NCI-H1092 (cell line): ENCODE measurements at places on chromosomes 1 and 21.

DNA sequence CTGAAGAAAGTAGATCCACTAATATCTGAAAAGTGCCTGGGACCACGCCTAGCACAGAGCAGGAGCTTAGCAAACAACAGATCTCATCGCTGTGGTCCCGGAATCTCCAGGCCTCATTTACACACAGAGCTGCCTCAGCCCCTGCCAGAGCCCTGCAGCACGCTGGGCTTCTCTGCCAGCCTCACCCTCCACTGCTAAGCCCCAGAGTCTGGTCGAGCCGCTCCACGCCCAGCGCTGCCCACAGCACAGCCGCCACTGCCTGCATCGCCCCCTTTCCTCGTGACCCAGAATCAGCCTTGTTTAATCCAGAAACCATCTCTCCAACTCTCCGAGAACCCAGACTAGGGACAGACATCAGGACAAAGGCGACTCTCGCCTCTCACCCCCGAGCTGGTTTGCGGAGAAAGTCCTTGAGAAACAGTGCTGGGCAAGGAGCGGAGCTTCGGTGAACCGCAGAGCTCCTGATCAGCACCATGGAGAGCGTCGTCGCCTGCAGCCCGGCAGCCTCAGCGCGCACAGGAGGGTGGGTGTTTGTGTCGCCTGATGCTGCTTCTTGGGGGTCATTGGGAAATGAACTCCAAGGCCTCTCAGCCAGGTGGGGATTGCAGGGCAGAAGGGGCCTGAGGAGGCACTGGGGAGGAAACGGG, 145.1 kb downstream of the NPHP4 start:
- DNase-seq = no peak

- no peak for DNase-seq
These were observed 376.5 kb upstream of the DAB1 start for GRCh38 chr1:57800376-57800775.

GRCh38 chr1:209199822-209200221, 383.7 kb upstream of the CAMK1G start:
- no peak for DNase-seq

GRCh38 chr1:205948039-205948438, 4.8 kb upstream of the SLC26A9 start:
- DNase-seq = no peak

DNA sequence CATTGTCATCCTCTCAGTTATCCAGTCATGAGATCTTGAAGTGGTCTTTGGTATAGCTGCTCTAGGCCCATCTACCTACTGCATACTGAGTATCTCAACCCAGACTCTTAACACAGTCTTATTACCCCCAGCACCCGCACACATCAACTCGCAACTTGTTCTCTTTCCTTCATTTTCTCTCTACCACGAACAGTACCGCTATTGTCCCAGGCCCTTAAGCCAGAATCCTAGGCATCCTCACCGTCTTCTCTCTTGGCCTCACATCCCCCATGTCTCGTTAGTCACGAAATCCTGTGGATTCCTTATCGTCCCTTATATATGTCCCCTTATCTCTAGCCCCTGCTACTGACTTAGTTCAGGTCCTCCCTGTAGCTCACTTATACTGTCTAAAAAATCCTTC, 126.4 kb downstream of the TMEM53 start:
- no peak for DNase-seq

GRCh38 chr1:200900877-200901276, 6.2 kb downstream of the INAVA start:
- DNase-seq = no peak

- no peak for DNase-seq
These were observed 30.1 kb upstream of the TENT5C start for GRCh38 chr1:117575586-117576225.

- no peak for DNase-seq
These were observed 151.7 kb downstream of the PLA2G4A start for GRCh38 chr1:186980400-186980799.

- no peak for DNase-seq
These were observed 218.0 kb downstream of the GRIK3 start for GRCh38 chr1:36816348-36816747.

- no peak for DNase-seq
These were observed 7.8 kb upstream of the CHI3L2 start for GRCh38 chr1:111219557-111220286.

DNA sequence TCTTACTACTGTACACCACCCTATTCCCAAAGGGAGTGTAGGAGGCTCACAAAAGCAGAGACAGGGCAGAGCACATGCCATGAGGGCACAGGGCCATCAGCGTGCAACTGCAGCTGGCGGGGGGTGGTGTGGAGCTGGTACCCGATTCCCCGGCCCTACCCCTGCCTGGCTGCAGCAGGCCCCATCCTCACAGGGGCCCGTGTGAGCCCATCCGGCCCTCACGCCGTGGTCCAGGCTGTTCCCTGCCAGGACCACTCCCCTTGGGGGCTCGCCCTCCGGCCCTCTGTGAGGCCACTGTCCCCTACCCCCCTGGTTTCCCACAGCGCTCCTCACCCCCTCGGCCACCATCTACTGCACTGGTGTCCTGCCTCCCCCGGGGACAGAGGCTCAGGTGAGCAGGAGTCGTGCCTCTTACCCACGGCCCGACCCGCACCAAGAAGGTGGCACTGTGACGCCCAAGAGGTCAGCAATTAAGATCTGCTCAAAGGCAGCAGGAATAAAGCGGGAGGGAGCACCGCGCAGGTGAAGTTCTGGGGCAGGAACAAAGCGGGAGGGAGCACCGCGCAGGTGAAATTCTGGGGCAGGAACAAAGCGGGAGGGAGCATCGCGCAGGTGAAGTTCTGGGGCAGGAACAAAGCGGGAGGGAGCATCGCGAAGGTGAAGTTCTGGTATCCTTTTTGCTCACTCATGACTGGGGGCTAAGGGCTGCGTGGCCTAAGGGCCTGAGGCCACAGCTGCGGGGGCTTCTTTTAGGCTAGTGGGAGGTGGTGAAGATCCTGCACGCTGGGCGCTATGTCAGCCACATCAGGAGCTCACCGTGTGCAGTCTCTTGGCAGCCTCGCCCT, 3.9 kb downstream of the POFUT2 start:
- DNase-seq = no peak

- DNase-seq = no peak
These were observed 2.4 kb upstream of the IBA57 start for GRCh38 chr1:228163007-228163753.

DNA sequence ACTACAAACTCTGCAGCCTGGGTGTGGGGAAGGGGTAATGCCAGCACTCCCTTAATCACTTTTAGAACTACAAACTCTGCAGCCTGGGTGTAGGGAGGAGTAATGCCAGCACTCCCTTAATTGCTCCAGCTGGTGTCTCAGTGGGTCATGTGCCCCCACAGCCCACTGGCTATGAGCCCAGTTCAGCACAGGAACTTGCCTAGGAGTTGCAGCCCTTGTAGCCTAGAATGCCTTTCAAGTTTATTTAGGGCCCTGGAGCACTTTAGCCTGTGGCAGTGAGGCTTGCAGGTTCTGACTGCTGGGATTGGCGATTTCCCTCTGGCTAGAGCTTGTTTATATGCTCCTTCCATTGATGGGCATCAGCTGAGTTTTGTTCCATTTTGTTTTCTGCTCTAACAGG, 17.1 kb downstream of the VN1R5 start:
- DNase-seq = no peak

- DNase-seq = no peak
These were observed 42.0 kb upstream of the LDLRAP1 start for GRCh38 chr1:25501235-25502058.

- DNase-seq = no peak
These were observed 131.8 kb upstream of the PKN2 start for GRCh38 chr1:88552226-88552625.

DNA sequence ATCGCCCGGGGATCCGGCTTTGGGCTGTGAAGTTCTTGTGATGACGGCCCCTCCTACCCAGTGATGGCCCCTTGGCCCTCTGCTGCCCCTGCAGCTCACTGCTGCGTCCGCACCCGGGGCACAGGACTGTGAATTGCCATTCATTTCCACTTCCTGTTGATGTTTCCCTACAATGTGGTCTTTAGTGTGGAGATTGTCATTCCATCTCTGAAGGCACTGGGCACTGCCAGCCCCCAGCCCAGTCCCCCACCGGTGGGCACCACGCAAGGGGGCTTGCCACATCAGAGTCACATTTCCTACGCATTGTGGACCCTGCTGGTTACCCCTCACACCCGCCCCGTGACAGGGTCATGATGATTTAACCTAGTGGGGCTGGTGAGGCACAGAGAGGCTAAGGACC, 2.5 kb upstream of the MX2 start:
- no peak for DNase-seq

DNA sequence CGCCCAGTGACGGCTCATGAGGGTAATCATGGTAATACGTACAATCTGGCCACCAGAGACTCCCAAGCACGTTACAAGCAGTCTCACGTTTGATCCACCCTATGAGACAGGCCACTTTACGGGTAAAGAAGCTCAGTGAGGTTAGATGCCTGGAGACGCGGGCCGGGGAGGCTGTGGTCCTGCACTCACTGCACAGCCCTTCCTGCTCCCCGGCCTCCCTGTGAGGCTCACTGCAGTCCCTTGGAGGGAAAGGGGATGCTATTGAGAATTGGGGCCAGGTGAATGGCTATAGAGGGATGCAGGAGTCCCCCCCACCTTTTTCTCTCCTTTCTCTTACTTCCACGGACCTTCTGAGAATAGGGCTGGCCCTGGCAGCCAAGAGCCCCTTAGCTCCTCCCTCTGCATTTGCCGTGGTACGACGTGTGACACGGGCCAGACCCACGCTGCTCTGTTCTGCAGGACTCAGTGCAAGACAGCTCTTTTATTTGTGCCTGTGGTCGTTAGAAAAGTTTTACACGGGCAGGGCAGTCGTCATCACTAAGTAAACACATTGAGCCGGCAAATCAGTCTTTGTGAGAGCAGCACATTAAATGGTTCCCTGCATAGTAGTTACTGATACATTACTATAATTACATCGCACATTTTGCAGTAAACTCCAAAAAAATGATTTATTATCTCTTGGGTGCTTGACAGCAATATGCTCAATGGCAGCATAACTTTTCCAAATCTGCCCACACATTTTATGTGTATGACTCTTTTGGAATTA, 18.8 kb downstream of the KIF26B start:
- DNase-seq = no peak

DNA sequence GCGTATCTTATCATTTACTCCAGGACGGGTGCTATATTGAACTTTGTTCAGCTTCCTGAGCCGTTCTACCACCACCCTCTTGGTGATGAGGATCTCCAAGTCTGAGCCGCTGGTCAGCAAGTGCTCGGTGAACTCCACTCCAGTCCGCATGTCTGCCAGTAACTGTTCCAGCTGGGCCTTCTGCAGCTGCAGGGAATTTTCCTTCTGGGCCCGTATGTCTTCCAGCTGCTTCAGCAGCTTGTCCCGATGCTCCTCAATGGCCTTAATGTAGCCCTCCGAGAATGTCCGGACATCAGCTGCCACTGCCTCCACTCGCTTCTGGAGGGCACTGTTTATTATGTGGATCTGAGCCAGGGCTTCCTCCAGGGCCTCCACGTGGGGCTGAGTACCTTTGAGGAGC, 3.4 kb downstream of the TRIM45 start:
- DNase-seq = no peak

GRCh38 chr1:208349694-208350330, 105.6 kb upstream of the PLXNA2 start:
- peak; percentile 4 for DNase-seq

DNA sequence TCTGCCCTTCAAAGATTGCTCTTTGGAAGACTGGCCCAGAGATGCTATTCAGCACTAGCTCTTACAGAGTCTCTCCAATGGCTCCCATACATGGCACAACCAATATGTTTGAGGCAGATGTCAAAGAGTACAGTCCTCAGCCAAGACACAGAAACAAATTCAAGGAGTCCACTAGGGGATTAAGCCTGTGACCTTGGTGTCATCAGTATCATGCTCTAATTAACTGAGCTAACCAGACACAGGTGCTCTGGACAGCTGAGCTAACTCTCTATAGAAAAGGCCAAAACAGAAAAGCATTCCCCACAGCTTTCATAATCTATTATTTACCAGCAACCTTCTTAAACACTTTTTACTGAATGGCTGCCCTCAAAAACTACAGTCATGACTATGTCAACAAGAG, 666.0 kb upstream of the PLXNA2 start:
- no peak for DNase-seq

GRCh38 chr1:157249326-157249725, 111.1 kb upstream of the ETV3 start:
- DNase-seq = no peak

GRCh38 chr1:23875382-23875781, 7.3 kb upstream of the FUCA1 start:
- no peak for DNase-seq

- no peak for DNase-seq
These were observed 9.7 kb upstream of the PRDX6 start for GRCh38 chr1:173467426-173467825.

- no peak for DNase-seq
These were observed 50.9 kb downstream of the VANGL2 start for GRCh38 chr1:160451119-160451858.

DNA sequence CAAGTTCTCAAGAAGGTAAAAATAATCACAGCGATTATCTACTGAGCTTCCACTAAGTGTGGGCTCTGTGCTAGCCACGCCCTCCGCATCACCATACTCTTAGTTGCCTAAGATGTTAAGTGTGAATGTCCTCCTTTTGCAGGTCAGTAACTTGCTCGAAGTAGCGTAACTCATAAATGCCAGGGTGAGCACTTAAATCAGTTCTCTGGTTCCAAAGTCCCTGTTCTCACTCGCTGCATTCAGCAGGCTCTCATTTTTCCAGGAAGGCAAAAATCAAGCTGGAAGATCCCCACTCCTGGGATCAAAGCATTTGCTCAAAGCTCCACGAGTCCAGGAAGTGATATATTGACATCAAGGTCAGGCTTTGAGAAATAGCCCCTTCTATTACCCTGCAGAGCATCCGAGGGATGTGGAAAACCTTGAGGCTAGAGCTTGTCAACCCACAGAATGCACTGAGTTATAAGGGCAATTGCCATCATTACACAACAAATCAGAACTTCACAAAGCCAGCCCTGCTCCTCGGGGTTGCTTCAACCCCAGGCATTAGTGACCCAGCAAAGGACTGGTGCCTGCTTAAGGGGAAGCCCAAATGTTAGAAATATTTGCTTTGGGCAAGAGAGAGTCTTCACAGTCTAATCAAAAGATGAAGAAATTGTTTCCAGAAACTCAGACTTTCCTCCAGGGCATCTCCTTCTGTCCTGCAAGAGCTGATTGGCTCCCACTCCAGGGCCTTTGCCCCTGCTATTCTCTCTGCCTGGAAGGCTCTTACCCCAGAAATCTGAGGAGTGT, 19.5 kb downstream of the SLC30A1 start:
- DNase-seq = no peak

- DNase-seq = no peak
These were observed 70.8 kb downstream of the KDM1A start for GRCh38 chr1:23090056-23090455.

GRCh38 chr1:204325944-204326343, 33.8 kb downstream of the PLEKHA6 start:
- DNase-seq = no peak

- no peak for DNase-seq
These were observed 109.3 kb downstream of the ZC3H11B start for GRCh38 chr1:219503604-219504003.
